Type B pancreatic cell (in vitro differentiated cells): ENCODE measurements at places on chromosomes 12 and 14.

GRCh38 chr14:102419716-102420115, 57.0 kb downstream of the TECPR2 start:
- DNase-seq: no peak

GRCh38 chr12:39426636-39427240, 16.2 kb downstream of the KIF21A start:
- no peak for DNase-seq

DNA sequence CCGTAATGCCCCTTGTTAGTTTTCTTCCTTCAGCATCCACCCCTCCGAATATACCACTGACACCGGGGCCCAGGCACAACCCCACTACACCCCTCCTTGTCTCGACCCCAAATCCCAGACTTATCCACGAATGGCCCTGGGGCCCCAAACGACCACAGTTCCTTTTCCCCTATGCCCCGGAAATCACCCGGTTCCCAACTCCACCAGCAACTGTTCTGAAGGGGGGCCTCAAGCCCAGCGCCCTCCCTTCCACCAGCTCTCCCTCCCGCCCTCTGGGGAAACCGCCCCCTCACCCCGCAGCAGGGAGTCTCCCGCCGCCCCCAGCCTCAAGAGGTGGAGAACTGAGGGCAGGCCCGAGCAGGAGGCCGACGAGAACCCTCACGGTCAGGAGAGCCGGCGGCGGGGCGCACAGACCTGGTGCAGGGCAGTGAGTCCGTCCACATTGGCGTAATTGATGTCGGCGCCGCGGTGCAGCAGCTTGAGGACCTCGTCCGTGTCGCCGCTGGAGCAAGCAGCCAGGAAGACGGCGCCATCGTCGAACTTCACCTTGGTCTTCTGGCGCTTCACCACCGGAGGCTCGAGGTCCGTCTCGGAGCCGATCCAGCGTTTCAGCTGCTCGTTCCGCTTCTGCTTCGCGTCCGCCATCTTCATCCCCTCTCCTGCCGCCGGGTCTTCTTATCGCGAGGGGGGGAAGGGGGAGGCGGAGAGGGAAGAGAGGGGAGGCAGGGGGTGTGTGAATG, 446 bp downstream of the PPP1R12A start:
- peak; percentile 80 for DNase-seq

DNA sequence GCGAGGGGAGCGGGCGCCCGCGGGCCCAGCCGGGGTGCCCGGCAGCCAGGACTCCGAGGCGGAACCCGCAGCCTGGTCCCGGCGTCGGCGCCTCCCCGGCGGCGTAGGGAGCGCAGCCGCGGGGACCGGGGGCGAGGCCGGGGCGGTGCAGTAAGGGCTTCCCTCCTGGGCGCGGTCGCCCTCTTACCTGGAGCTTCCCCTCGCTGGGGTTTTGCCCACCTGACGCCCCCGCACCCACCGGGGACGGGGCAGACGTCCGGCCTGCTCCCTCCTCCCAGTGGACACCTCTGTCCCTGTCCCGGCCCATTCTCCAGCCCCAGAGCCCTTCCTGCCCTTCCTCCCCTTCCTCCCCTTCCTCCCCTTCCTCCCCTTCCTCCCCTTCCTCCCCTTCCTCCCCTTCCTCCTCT, 413 bp upstream of the TUBA1C start:
- DNase-seq: peak; percentile 71

GRCh38 chr14:74905595-74906142, 17.4 kb downstream of the RPS6KL1 start:
- DNase-seq: no peak
